CD4-positive, alpha-beta T cell treated with Interferon alpha-2 for 1 hour (primary cell): ENCODE measurements at places on chromosomes 5 and 9.

DNA sequence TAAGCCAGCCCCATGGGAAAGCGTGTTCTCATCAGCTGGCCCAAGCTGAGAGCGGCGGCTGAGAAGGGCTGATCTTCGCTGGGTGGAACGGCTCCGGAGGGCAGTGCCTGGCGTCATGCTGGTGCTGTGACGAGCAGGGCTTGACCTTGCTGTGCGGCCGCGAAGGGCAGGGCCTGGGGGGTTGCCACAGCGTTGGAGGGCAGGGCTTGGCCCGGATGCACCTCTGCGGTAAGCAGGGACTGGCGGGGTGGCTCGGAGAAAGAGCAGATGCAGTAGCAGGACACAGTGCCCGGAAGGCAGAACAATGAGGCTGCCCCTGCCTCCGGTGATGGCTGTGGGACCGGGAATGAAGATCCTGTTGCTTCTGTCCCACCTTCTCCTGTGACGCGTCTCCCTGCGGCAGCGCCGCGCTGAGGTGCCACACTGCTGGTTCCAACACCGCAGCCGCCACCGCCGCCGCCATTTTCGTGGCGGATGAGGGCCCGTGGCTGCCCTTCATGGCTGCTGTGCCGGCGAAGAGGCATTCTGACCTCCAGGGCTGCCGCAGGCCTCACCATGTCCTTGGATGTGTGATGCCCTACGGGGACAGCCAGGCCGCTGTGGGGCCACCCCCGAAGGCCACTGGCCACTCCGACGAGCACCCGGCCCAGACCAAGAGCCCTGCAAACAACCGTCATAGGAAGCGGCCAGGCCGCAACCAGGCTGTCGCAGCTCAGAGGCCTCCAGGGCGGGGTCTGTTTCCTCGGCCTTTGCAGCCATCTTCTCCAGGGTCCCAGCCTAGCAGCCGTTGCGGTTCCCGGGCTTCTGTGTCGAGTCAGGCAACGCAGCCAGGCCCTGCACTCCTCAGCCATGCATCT is 890.5 kb upstream of the CTNND2 start:
- no peak for DNase-seq

DNA sequence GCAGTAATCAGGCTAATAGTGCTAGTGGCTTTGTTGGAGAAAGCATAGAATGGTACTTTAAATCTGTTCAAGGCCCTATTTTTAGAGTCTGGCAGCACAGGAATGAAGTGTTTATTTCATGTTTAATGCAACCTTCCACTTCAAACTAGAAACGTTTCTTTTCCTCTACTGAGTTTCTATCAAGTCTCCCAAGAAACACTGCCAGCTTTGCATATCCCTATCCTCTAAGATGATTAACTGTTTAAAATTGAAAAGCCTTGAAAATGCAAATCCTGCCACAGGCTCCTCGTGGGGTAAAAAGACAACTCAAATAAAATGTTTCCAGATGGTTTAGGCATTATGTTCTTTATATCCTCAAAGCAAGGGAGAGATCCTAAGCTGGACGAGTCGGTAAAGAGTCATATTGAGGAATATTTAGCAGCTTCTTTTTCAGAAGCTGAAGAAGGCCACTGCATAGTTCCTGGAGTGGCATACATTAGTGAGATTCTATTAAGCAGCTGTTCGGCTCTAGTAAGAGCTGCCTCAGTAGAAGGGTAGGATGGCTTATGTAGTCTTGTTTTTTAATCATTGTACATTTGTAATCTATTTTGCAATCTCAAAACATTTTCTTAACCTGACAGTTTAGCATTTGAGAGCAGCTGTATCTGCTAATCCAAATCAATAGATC is 251.2 kb downstream of the CHSY3 start:
- no peak for DNase-seq

- no peak for DNase-seq
Measured at GRCh38 chr5:74556631-74557595, 83.6 kb downstream of the ENC1 start.

GRCh38 chr5:14528926-14529325 is 52.7 kb upstream of the OTULINL start:
- no peak for DNase-seq

GRCh38 chr9:97510797-97511654 is 9.6 kb downstream of the TMOD1 start:
- DNase-seq = no peak
